ENCODE measurements at places on chromosomes 13 and 19. TPM values are rescaled to one million over a fixed set of nuclear protein-coding genes. Genes with fewer than 3 reads are reported as not detected.
A peak's percentile ranks its signal among the peaks of the same experiment; 100 is the strongest.

DNA sequence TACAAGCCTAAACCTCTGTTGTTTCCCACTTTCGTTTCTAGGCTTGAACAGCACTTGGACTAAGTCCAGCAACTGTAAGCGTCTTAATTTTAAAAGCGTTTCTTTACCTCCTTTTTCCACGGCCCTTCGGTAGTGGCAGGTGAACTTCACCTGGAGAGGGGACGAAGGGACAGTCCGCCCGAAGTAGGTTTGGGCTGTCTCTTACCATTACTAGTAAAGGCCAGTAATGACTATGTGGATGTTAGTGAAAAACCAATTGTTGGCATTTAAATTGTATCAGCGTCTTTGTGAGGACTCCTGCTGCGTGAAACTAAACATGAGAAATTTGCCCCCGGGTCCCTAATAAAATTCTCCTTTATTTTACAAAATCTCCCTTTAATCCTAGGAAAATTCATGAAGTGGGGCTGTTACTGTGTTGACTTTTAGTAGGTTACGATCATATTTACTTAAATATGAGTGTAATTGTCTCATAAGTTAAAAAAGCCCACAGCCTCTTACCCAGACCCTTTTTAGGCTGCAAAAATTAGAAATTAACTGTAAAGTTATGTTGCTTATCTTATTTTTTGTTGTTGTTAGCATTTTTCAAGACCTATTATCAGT is 983 bp downstream of the ITM2B start:
- H3K4me1 ChIP-seq, result no peaks in the 10 kb centered on the region
- no peak for DNase-seq
- no peaks in the 10 kb centered on the region for H3K36me3 ChIP-seq
- H3K27ac ChIP-seq, result peak overlapping the region; percentile 100
- peak overlapping the region; percentile 99 for H3K4me3 ChIP-seq

- no peaks in the 10 kb centered on the region for H3K4me1 ChIP-seq
- DNase-seq, result peak; percentile 90
- no peaks in the 10 kb centered on the region for H3K27me3 ChIP-seq
- no peak overlapping the region for H3K4me3 ChIP-seq
- no peaks in the 10 kb centered on the region for H3K36me3 ChIP-seq
Observed at GRCh38 chr19:29694669-29695627, 20.1 kb downstream of the C19orf12 start.

GRCh38 chr19:31348481-31349159 is 616 bp downstream of the TSHZ3 start:
- H3K36me3 ChIP-seq, result no peaks in the 10 kb centered on the region
- no peak overlapping the region for H3K27ac ChIP-seq
- peak; percentile 21 for DNase-seq
- H3K4me1 ChIP-seq, result no peaks in the 10 kb centered on the region

DNA sequence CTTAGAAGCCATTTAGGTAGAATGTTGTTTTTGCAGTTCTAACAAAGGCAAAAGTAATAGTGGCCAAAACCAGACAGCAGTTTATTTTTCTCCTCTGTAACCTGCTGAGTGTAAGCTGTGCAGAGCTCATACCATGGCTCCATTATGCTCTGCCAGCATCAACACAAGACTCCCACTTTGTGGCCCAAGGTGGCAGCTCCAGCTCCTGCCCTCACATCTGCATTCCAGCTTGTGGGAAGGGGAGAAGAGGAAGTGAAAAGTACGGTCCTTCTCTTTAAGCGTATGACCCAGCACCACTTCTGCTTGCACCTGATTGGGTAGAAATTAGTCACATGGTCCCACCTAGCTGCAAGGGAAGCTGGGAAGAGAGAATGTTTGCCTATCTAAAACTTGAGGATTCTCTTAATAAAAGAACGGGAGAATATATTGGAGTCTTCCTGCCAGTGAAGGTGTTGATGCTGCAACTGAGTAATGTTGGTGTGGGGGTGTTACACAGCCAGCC is 19.2 kb downstream of the ADGRE1 start:
- no peaks in the 10 kb centered on the region for H3K36me3 ChIP-seq
- H3K4me3 ChIP-seq, result no peak overlapping the region
- H3K4me1 ChIP-seq, result no peaks in the 10 kb centered on the region
- no peaks in the 10 kb centered on the region for H3K27me3 ChIP-seq
- H3K27ac ChIP-seq, result no peak overlapping the region

The CYP2A6 gene
- not detected for total RNA-seq
